ENCODE measurements at places on chromosomes 1 and 21.
A peak's percentile ranks its signal among the peaks of the same experiment; 100 is the strongest.

- DNase-seq: no peak
Measured at GRCh38 chr1:96361961-96362360, 359.6 kb upstream of the PTBP2 start.

- no peak for DNase-seq
Measured at GRCh38 chr1:91053630-91054029, 31.8 kb upstream of the ZNF644 start.

GRCh38 chr21:33762803-33763581, 120.7 kb downstream of the ITSN1 start:
- DNase-seq: no peak

DNA sequence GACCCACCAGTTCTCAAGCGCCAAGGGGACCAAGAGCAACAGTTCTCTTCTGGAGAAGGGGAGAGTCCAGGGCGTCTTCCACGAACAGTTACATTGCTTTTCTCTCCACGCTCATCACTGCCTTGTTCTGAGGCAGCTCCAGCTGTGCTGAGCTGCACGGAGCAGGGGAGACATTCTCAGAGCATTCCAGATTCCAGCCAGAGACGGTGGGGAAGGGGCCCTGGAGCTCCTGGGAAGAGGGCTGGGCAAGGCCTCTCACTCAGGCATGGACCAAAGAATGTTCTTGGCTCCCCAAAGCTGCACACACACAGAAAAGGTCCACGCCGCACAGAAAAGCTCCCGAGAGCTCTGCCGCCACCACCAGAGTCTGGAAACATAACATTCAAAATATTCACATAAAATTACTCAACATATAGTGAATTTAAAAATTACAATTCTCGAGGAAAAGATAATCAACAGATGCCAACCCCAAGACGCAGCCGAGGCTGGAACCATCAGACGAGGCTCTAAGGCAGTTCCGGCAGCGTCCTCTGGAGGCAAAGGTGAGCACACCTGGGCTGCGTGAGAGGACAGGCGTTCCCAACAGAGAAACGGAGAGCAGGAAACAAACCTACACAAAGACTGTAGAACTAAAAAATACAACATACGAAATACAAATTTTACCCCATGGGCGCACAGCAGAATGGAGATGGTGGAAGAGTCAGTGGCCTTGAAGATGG, 40.5 kb downstream of the UBE2G2 start:
- no peak for DNase-seq

DNA sequence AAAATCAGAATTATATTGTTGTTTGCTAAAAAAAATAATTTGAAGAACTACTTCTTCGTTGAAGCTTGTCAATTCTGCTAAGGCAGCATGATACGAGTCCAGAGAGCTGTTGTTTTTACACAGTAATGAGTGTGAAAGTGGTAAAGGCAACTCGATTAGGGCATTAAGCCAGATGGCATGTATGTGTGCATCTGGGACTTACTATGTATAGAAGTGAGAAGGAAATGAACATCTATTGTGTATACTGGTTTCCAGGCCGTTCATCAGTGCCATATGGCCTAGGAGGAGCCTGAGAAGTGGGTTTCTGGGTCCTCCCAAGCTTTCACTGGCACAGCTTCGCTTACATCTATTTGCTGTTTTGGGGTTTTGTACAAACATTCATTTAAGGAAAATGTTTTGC, 5.7 kb downstream of the CTPS1 start:
- DNase-seq: no peak

GRCh38 chr21:15421441-15421881, 308.3 kb upstream of the USP25 start:
- DNase-seq: no peak

- no peak for DNase-seq
Measured at GRCh38 chr1:215889871-215890270, 322.8 kb downstream of the KCTD3 start.

DNA sequence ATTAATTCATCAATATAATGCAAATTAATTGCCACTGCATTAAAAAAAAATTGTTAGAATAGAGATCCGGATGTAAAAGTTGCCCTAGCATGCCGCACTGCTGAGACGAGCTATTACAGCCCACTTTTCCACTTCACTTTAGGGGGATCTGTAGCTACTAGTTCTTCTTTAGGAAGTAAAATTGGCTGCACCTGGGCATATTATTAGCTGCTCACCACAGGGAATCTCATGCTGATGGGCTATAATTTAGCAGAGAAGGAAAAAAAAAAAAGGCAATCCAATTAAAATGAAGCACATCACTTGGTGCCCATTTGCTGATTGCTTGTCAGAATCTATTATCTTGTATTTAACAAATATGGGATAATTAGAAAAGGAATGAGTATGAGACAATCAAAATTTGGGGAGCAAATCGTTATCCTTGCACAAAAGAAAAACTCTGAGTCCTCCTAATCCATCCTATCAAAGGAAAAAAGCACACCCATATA, 233.4 kb downstream of the DSCAM start:
- DNase-seq: no peak

- no peak for DNase-seq
Measured at GRCh38 chr1:12450756-12451559, 167.1 kb downstream of the DHRS3 start.

DNA sequence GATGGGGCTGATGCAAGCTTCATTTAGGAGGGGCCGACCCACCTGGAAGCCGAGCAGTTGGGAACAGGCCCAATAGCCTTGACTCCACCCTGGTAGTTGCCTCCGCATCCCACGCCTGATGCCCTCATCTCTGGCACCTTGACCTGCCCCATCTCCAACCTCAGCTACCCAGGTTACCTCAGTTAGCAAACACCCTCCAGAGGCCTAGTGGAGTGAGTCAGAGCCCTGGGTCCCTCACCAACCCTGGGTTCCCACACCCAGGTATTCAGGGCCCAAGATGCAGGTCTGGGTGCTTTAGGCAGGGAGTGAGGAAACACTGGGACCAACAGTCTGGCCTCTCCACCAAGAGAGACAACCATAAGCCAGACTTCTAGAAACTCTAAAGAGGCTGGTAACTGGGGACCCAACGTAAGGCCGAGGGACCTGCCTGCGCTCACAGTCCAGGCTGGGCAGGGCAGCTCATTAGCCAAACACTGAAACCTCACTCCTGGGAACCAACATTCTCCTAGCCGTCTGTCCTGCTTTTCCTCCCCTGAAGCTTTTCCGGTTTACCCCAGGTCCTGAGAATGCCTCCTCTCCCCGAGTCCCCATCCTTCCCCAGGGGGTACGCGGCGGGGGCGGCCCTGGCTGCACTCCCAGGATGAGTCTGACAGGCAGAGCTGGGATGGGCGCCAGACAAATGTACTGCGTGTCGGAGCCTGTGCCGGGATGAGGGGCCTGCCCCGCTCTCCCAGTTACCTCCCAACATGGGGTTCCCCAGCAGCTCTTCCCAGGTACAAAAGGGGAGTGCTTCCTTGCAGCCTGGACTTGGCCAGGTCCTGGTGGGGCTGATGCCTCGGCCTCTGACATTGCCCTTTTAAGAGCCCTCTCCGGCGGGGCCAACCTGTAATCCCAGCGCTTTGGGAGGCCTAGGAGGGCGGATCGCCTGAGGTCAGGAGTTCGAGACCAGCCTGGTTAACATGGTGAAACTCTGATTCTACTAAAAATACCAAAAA, 8.9 kb upstream of the CELSR2 start:
- no peak for DNase-seq

GRCh38 chr1:4837031-4837600, 182.7 kb downstream of the AJAP1 start:
- DNase-seq: no peak

GRCh38 chr1:39268112-39268581, 63.7 kb downstream of the MACF1 start:
- DNase-seq: no peak

DNA sequence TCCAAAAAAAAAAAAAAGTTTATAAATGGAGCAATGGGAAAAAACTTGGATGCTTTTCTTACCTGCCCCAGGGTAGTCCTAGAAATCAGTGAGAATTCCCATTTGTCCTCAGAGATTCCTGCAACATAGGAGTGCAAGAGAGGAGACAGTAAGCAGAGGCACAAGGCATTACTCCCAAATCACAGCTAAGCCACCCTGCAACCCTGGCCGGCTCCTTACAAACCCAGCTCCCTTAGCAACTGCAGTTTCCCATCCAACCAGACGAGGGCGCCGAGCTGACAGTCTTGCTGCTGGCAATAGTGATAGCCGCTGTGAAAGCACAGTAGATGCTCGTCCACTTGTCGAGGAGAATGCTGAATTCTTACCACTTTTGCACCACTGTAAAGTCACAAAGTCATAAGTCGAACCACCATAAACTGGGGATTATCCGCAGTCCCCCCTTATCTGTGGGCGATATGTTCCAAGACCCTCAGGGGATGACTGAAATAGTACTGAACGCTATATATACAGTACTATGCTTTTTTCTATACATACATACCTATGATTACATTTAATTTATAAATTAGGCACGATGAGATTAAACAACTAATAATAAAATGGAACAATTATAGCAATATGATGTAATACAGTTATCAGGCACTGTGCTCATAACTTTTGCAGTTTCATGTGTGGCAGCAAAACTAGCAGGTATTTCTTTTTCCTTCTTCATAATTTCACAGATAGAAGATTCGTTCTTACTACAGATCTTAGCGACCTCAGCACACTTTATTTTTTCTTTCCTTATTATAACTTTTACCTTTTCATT, 6.0 kb upstream of the PITHD1 start:
- peak; percentile 79 for DNase-seq

- DNase-seq: no peak
Measured at GRCh38 chr1:116224561-116224960, 113.4 kb downstream of the MAB21L3 start.

GRCh38 chr1:48182439-48182838, 40.1 kb upstream of the SLC5A9 start:
- no peak for DNase-seq

DNA sequence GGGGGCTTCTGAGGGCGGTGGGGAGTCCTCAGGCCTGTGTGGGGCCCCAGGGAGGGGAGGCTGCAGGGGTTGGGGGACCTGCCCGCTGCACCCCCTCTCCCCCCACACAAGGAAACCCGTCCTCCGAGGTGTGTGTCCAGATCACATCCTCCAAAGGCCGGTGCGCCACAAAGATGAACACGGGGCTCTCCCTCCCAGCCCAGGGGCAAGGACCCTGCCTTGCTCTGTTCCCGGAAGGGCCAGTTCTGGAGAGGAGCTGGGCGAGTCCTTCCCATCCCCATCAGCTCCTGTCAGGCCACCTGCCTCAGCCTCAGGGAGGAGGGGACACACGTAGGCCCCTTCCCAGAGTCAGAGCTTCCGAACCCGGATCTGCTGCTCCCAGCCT, 2.5 kb upstream of the TTLL10 start:
- DNase-seq: no peak

GRCh38 chr1:15154480-15155036, 1.0 kb downstream of the TMEM51 start:
- no peak for DNase-seq

DNA sequence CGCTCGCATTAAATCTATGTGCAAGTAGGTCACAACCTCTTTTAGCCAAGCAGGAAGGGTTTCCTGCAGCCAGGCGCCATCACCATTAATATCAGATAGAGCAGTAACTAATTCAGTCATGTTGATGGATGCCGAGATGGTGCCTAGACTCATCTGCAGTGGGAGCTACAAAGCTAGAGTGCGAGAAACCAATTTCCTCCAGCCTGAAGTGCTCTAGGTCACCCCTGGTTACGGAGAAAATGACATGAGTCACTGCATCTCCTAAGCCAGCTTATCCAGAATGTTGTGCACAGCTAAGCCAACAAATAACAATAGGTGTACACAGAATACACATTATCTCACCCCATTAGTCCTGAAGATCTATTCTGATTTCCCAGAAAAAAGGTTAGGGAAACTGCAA, 36.0 kb downstream of the OVAAL start:
- DNase-seq: no peak

DNA sequence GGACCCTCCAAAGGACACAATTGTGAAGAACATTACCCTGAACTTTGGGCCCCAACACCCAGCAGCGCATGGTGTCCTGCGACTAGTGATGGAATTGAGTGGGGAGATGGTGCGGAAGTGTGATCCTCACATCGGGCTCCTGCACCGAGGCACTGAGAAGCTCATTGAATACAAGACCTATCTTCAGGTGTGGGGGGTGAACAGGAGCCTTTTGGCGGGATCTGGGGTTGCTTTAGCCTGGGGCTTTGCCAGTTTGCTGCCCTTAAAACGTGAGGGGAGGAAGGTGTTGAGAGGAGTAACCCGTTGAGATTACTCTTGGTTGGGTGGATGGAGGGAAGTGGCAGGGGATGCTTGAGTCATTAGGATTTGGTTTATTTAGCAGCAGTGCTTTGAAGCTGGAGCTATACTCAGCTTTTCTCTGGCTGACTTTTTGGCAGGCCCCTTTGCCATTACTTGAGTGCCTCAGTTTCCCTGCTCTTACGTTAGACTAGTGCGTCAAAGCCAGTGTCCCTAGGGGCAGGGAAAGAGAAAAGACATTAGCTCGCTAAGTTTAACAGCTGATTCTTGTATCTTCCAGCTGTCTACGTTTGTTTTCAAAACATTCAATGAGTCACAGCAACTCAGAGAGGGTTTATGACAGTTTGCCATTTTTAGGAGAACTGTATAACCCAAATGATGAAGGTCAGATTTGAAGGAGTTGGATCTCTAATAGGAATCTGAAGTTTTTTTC, 4.4 kb downstream of the NDUFS2 start:
- no peak for DNase-seq

- DNase-seq: no peak
Measured at GRCh38 chr1:157193219-157193618, 55.0 kb upstream of the ETV3 start.

GRCh38 chr21:25858325-25858724, 123.6 kb downstream of the GABPA start:
- no peak for DNase-seq

GRCh38 chr21:43842742-43843141, 22.3 kb upstream of the AGPAT3 start:
- no peak for DNase-seq

- no peak for DNase-seq
Measured at GRCh38 chr1:197782722-197783360, 7.6 kb upstream of the DENND1B start.

DNA sequence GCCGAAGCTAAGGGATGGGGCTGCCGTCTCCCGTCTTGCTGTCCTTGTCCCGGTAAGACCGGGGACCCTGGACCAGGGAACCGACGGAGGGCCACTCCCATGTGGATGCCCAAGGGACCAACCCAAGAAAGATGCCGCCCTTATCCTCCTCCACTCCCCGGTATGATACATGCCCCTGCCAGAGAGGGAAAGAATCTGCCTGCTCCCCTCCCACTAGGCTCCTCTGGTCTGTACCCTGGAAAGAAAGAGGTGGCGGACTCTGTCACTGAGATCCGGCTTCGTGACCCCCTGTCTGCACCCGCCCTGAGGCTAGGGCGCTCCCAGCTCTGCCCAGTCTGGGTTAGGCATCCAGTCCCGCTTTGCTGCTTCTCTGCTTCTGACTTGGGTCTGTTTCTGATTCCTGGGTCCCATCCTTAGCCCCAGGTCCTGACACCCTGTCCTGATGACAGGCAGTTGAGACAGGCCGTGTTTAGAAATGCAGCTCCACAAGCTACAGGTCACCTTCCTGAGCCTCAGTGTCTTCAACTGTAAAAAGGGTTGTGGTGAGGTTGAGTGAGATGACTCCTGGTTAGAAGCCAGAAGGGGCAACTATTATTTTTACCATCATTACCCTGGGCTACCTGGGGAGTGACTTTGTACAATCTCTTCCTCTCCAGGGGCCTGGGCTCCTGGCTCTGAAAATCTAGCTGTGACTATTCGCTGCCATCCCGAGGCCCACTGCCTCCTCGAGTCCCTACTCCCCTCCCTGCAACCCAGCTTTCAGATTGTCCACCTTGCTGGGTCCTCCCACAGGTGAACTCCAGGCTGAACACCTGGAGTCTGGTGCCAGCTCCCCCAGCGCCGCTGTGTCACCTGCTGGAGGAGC, 3.7 kb downstream of the MATN1 start:
- DNase-seq: no peak

- no peak for DNase-seq
Measured at GRCh38 chr1:191043066-191043465, 565.4 kb upstream of the BRINP3 start.

Measured in CD4-positive, alpha-beta T cell (primary cell).